ENCODE measurements at places on chromosomes 3 and 15. TPM values are rescaled to one million over a fixed set of nuclear protein-coding genes. Genes with fewer than 3 reads are reported as not detected.

DNA sequence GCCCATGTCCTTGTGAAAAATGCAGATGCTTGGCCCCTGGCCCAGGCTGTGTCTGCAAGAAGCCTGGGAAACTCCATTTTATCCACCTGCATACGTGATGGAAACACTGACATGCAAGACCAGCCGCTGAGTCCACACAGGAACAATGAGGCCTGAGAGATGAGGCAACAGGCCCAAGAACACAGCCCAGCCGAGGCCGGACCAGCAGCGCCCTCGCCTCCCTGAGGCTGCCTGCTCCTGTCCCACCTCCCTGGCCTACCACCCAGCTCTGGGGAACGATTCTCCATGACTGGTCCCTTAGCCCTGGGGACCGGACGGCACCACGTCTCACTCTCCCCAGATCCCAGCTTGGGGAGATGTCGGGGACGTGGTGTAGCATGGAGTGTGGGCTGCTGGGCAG is 47.5 kb downstream of the HMCES start:
- DNase-seq = no peak

- no peak for DNase-seq
These were observed 48.2 kb downstream of the CYFIP1 start for GRCh38 chr15:22931784-22932536.

- peak; percentile 83 for DNase-seq
These were observed 54.6 kb downstream of the RBMS3 start for GRCh38 chr3:29335438-29335837.

The A4GNT gene
- not detected for total RNA-seq

DNA sequence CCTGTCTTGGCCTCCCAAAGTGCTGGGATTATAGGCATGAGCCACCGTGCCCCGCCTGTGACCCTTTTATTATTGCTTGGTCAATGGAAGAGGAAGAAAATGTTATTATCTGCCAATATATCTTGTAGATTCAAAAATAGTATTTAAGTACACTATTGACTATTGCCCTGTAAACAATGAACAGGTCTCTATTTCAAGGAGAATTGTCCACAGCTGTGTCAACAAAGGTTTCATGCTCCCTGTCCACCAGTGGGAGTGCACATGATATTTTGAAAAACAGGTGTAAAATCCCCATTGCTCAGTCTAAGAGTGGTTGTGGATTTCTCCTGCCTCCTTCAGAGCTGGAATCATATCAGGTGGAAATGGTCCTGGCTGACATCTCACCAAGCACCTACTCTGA is 36.5 kb upstream of the IGF1R start:
- no peak for DNase-seq

The AADACL2 gene
- total RNA-seq = not detected

Data from left cardiac atrium (tissue), 4 donors.